ENCODE measurements at places on chromosomes 2 and 18.

DNA sequence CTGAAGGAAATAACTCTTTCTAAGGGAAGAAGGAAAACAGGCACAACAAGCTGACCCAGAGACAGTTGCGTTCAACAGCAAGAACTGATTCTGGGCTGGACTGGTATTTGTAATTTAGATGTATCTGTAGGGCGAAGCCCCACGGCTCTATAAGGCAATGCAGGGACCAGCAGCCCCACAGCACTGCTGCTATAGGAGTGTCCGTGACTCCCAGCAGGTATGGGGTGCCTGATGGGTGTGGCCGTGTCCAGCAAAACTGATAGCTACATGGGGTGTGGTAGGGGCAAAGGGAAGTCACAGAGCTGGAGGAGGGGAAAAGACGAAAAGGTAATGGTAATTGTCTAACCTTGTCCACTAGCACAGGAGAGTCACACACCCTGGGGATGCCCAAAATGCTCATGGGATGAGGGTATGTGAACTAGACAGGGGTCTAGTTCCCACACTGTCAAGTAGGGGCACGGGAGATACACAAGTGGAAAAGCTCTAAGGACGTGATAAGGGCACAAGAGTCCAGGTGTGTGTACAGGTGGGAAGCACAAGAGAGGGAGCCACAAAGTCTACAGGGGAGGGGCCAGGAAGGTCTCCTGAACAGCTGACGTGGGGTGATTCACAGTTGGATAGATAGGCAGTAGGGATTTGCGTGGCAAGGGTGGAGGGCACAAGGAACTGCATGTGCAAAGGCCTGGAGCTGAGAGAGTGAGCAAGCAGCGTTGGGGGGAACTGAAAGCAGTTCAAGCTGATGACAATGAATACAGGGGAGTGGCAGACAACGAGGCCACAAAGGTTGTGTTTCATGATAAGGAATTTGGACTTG lies 48.5 kb upstream of the ASPRV1 start:
- no peak for DNase-seq

- no peak for DNase-seq
These were observed 17.9 kb upstream of the TEX51 start for GRCh38 chr2:126880817-126881216.

DNA sequence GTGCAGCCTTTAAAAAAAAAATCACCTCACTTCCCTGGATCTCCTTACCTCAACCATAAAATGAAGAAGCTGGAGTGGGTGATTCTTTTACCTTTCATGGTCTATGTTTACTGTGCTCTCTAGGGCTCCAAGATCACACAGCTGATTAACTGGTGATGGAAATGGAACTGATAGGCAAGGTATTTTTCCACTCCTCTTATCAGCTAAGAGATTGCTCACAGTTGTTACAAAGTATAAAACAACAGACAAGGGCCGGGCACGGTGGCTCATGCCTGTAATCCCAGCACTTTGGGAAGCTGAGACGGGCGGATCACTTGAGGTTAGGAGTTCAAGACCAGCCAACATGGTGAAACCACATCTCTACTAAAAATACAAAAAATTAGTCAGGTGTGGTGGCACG lies 14.5 kb downstream of the RPS27A start:
- DNase-seq, result no peak

- DNase-seq, result no peak
These were observed 86.4 kb upstream of the OTOS start for GRCh38 chr2:240226672-240227537.

GRCh38 chr2:16338026-16338425 lies 327.6 kb downstream of the CYRIA start:
- no peak for DNase-seq

DNA sequence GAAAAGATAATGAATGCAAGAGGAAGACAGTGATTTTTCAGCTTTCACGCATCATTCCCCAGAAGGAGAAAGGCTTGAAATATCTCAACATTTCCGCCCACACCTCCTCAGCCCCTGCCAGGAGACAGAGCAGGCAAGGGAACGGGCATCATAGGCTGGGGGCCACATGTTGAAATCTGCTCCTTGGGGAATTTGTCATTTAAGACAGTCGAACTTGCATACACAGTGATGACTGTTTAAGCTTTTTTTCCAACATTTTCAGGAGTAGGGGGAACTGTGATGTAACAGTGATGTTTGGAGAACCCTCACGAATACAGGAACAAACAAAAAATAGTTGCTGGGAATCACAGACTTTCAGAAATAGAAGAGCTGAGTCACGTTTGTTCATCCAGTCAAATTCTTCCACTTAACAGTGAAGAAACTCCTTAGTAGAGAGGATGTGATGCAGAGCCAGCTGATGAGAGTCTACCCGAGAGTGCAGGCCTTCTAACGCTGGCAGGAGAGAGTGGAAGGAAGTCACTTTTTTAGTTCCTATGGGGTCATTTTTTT lies 266.8 kb downstream of the ALPK2 start:
- DNase-seq, result no peak

All from activated CD4-positive, alpha-beta T cell treated with anti-CD3 and anti-CD28 coated beads for 4 hours (primary cell).